Karpas-422 (cell line): ENCODE measurements at places on chromosomes 7 and 10.

DNA sequence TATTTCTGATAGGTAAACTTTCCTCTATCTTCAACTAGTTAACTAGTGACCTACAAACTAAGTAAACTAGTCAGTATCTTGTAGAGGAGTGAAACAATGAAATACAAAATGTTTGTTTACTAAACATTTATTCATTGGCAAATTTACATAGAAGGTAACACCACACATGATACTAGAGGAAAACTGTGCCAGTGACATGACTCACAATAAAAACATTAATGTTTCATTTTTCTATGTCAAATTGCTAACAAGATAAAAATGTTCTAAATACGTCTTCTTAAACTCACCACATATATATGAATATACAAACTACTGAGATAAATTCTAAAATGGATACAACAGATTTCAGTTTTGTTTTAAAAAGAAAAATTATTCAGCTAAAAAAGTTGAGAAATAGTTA is 471.3 kb downstream of the PARD3 start:
- DNase-seq, result no peak

DNA sequence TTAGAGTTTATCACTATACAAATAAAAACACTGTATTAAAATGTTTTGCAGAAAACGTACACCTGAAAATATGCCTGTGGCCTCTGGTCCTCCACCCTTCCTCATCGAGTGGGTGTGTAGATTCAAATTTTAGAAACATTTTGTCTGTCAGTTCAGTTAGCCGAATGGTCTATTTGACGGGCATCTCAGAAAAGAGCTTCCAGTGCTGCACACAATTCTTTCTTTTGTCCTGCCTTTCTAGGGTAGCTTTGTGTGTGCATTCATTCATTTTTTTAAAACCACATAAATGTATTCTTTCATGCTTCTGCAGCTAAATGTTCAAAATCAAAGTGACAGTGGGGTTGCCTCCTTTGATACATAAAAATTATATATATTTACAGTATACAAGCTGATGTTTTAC is 46.8 kb downstream of the GNAI1 start:
- no peak for DNase-seq

GRCh38 chr7:64889686-64890162 is 13.3 kb upstream of the ZNF273 start:
- DNase-seq, result no peak

GRCh38 chr10:46224414-46224682 is 62.4 kb upstream of the ANTXRL start:
- no peak for DNase-seq

DNA sequence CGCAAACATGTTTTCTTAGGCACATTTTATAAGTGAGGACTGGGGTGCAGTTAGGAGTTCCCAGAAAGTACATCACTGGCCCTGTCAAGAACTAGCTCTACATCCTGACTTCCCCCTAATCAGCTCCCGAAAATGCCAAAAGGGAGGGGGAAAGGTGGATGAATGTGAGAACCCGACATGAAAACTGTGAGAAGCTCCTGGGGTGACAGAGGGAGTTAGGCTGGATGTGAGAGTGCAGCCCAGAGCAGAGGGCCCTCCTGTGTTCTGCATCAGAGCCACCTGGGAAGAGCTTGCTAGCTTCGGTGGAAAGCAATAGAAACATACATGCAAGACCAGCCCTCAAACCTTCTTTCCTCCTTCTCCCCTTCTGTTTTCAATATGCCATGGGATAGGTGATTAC is 30.5 kb upstream of the SEM1 start:
- DNase-seq, result no peak

- no peak for DNase-seq
Measured at GRCh38 chr7:97801108-97801507, 69.2 kb downstream of the TAC1 start.

GRCh38 chr10:133159950-133160825 is at the start of gene KNDC1:
TSS of gene KNDC1 (plus strand) at chr10:133160219. CDS start at chr10:133160468, 249 bp downstream.
- DNase-seq, result no peak

- no peak for DNase-seq
Measured at GRCh38 chr7:9082203-9082602, 648.8 kb downstream of the NXPH1 start.

- no peak for DNase-seq
Measured at GRCh38 chr7:2621061-2621828, 10.5 kb upstream of the TTYH3 start.

GRCh38 chr10:111109501-111110242 is 32.8 kb downstream of the ADRA2A start:
- no peak for DNase-seq

- DNase-seq, result no peak
Measured at GRCh38 chr10:82282782-82283456, 407.9 kb downstream of the NRG3 start.

DNA sequence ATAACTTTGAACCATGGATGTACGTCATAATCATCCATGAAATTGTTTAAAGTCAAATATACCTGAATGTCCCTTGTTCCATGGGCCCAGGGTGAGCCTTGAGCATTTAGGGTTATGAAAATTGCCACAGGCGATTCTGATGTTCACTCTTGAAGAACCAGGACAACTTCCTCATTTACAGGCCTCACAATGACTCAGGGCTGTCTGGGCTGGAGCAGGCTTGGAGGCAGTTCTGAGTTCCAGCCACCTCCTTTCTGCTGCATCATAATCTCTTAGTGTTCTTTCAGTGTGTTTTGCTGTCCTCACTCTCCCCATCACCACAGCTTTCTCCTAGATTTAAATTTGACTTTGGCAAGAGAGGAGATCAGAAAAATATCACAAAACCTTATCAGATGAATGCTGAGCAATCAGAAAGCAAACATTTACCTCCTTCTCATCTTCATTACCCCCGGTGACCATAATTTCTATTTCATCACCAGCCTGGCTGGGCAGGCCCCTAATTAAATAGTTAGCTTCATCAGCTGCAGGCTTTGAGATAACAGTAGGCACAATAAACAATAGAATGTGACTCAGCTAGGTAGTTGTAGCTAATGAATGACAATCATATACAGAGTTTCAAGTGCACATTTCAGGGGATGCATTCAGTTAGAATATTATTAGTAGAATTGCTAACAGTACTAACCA is 571.0 kb downstream of the SH2D4B start:
- DNase-seq, result no peak

DNA sequence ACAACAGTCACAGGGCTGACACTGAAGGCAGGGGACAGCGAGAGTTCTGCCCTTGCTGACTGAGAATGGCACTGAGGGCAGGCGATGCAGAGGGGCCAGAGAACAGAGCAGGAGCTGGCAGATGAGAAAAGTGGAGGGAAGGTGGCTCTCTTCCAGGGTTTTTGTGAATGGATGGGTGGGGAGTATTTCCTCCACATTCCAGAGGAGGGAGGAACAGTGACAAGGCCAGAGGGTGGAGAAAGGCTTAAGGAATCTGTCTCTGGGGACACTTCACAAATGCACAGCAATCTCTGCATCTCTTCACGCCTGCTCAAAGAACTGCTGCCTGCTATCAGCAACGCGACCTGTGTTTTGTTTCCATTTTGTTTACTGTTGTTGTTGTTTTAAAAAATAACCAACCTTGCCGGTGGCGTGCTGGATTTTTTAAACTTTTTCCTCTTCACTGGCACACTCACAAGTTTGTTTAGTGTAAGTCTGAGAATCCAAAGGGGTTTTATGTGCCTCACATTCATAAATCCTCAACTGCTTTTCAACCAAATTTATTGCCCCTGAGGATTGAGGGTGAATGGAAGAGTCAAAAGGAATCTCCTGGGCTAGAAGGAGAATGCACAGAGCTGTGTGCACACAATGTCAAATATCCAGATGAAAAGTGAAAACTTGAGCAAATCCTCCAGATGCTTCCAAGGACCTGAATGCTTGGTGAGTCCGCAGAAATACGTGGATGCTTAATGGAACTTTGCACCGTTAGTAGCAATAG is 129.3 kb downstream of the GLI3 start:
- DNase-seq, result no peak

GRCh38 chr7:113730309-113730955 is 188.4 kb downstream of the PPP1R3A start:
- no peak for DNase-seq

- no peak for DNase-seq
Measured at GRCh38 chr10:62399211-62399610, 25.0 kb downstream of the ZNF365 start.

DNA sequence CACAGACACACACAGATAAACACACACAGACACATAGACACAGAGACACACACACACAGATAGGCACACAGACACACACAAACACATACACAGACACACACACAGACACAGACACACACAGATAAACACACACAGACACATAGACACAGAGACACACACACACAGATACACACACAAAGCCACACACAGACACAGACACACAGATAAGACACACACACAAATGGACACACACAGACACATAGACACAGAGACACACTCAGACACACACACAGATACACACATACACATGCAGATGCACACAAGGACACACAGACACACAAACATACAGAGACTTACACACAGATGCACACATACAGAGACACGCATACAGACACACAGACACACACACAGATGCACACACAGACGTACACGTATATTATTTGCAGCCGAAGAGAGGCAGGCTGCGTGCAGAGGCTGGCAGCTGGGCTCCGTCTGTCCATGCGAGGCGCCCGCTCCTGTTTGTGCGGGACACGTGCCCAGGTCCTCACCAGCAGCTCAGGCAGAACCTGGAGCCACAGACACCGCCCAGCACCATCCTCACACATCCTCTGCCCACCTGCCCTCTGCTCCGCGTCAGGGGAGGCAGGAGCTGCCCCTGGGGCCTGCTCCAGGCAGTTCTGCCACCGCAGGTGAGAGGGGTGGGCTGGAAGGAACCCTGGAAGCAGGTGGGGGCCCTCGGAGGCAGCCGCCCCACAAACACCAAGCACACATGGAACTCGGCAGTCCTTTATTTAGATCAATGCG is 1.2 kb downstream of the CALML5 start:
- DNase-seq, result no peak

- DNase-seq, result no peak
Measured at GRCh38 chr7:153902862-153903261, 149.3 kb upstream of the DPP6 start.

GRCh38 chr10:103727546-103727963 is 127.8 kb downstream of the SH3PXD2A start:
- no peak for DNase-seq

DNA sequence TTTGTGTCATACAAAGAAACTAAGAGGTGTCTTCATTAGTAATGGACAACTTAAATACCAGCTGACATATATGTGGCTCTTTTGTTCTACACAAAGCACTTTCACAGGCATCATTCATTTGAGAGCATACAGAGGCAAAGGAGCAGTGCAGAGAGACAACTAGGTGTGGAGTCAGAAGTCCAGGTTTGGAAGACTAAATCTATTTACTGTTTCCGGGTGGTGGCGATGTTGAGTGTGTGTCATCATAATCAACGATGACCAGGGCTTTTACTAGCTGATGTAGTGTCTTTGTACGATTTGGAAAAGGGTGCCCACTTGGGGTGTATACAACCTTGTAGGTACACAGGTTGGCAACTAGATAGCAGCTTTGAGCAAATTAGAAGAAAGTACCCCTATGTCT is 195.5 kb upstream of the CCDC6 start:
- no peak for DNase-seq

GRCh38 chr10:127400216-127400615 is 148.9 kb upstream of the NPS start:
- no peak for DNase-seq

DNA sequence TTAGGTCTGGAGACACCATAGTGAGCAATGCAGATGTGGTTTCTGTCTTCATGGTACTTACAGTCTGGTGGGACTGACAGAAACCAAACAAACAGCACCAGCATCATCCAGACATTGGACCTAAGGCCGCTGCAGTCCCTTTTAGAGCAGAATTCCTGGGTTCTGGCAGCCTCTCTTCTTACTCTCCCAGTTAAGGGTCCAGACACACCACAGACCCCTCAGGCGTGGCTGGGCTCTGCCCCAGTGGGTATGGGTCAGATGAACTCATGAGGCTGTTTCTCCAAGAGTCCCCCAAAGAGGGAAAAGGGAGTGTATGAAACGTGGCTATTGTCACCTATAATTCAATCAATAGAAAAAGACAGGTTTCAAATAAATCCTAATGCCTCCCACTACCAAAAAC is 31.3 kb downstream of the PRLHR start:
- no peak for DNase-seq

GRCh38 chr10:16832351-16833080 is 15.3 kb upstream of the RSU1 start:
- no peak for DNase-seq

DNA sequence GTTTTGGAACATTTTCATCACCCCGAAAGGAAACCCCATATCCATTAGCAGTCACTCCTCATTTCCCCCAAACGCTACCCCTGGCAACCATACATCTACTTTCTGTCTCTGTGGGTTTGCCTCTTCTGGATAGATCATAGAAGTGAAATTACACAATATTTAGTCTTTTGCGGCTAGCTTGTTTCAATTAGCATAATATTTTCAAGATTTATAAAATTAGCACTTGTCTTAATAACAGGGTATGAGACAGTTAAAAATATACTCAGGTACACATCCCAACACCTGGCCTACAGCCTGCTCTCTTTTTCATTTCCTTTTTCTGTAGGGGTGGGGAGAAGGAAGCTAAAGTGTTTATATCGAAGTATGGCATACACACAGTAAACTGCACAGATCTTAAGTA is 81.4 kb upstream of the LRGUK start:
- DNase-seq, result no peak

DNA sequence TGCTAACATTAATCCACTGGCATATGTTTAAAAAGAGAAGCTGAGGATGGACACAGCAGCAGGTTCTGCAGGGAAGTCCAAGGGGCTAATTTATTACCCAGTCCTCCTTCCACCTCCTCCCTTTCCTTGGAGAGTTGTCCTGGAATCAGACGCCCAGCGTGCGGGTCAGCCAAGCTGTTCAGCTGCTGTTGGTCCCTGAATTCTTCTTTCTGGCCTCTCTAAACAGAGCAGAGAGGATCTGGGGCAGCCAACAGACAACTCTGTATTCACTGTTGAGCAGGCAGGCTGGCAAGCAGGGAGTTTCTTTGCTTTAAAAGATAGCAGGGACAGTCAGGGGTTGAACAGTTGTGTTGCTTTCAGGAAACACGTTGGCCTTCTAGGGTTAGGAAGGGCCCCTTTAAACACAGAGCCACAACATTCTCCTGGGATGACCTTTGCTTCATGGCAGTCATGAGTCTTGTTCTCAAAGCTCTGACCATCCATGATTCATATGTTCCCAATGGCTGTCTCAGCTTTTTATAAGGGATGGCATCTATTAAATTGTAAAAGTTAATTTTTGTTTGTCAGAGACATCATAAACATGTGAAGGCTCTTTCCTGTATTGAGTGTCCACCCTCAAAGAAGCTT is 217.0 kb downstream of the CREB5 start:
- no peak for DNase-seq

DNA sequence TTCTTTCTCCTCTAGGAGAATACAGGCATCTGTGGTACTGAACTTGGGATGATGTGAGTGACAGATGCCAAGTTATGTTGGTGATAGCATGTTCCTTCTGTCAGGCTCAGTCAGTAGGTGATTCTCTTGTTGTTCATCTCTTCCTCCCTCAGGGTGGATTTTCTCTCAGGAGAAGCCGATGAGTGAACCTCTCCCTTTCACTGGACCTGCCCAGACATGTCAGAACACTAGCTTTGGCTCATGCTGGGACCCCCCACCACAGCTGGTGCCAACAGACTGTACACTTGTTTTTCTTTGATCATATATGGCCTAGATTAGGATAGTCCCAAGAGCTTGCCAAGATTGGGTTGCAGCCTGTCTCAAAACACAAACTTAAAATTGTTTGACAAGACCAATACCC is 129.4 kb downstream of the BMPER start:
- DNase-seq, result no peak

- no peak for DNase-seq
Measured at GRCh38 chr10:79014796-79015195, 54.0 kb upstream of the ZMIZ1 start.

GRCh38 chr10:29635711-29636144 is 957 bp upstream of the SVIL start:
- no peak for DNase-seq

GRCh38 chr10:97682042-97682441 is 5.0 kb downstream of the AVPI1 start:
- no peak for DNase-seq
